ENCODE measurements at places on chromosomes 2 and 18.

GRCh38 chr2:2046497-2046896, 284.6 kb downstream of the MYT1L start:
- no peak for DNase-seq

DNA sequence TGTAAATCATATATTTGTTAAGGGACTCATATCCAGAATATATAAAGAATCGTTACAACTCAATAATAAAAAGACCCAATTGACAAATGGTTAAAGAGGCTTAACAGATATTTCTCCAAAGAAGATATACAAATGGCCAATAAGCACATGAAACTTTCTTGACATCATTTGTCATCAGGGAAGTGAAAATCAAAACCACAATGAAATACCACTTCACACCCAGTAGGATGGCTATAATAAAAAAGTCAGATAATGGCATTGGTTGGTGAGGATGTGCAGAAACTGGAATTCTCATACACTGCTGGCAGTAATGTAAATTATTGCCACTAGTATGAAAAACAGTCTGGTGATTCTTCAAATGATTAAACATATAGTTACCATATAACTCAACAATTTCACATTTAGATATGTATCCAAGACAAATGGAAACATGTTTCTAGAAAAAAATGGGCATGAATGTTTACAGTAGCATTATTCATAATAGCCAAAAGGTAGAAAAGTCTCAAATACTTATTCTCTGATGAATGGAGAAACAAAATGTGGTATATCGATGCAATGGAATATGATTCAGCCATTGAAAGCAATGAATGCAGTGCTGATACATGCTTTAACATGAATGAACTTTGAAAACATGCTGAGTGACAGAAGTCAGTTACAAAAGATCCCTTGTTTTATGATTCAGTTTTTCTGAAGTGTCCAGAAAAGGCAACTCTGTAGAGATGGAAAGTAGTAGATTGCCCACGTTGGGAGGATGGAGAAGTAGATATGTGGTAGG, 304.6 kb upstream of the ZEB2 start:
- no peak for DNase-seq

GRCh38 chr2:176321916-176322315, 52.7 kb downstream of the MTX2 start:
- no peak for DNase-seq

- DNase-seq: no peak
These were observed 30.6 kb downstream of the SPTBN1 start for GRCh38 chr2:54486766-54487165.

- no peak for DNase-seq
These were observed 562.6 kb downstream of the DCDC2C start for GRCh38 chr2:4265936-4266335.

GRCh38 chr2:67671464-67672450, 274.6 kb downstream of the ETAA1 start:
- DNase-seq: no peak

GRCh38 chr2:36523153-36523552, 74.8 kb downstream of the FEZ2 start:
- DNase-seq: no peak
